ENCODE measurements at places on chromosomes 11 and 22.

DNA sequence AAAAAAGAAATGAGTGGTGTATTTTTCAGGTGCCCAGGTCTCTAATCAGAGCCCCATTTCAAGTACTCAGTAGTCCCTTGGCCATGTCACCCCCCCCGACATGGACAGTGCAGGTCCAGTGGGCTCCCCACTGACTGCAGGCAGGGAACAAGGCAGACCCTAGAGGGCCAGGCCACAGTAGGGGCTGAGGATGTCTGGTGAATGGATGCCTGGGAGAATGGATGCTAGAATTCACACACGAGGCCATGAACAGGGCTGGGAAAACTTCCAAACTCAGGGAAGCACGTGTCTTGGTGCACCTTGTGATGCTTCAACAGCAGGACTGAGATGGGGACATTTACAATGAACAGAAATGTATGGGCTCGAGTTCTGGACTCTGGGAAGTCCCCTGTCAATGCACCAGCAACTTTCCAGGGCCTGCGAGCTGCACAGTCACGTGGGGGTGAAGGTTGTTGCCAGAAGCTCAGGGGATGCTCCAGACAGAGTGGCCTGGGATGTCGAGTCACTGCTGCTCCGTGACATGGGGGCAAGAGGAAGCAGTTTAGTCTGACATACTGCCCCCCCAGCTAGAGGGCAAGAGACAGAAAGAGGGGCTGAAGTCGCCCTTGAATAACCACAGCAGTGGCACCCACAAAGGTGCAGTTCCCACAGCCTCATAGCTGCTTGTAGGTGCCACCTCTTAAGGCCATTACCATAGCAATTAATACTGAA lies 3.1 kb downstream of the APOBEC3G start:
- peak; percentile 42 for DNase-seq

DNA sequence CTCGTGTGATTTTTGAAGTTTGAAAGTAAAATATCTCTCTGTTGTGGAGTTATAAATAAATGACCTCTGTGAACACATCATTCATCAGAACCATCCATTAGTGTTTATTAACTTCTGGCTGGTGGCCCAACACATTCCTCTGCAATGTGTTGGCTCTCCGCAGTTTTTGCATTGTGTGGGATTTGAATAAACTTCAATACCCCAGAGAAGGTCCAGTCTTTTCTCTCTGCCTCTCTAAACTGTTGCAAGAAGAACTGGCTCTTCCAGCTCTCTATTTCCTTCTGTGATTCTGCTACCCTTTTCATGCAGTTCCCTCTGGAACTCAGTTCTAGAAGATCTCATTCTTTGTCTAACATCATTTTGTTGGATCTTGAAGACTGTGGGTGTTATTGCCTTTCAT lies 125.0 kb upstream of the ARHGAP42 start:
- peak; percentile 41 for DNase-seq

DNA sequence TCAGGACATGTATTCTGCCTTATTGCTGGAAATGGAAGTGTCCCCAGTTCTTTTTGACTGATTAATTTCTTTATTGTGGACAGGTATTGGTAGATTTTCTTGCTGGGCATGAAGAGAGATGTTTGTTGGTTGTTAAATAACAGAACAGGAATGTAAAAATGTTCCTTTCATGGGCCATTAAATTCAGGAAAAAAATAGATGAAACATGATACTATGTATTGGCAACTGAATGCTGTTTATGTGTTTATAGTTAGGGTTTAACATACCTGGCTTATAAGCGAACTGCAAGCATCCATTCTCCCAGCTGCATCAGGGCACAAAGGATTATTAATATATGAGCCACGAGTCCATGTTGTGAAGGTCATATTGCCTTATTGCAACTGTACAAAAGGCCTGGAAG lies 368.5 kb downstream of the NELL1 start:
- no peak for DNase-seq

DNA sequence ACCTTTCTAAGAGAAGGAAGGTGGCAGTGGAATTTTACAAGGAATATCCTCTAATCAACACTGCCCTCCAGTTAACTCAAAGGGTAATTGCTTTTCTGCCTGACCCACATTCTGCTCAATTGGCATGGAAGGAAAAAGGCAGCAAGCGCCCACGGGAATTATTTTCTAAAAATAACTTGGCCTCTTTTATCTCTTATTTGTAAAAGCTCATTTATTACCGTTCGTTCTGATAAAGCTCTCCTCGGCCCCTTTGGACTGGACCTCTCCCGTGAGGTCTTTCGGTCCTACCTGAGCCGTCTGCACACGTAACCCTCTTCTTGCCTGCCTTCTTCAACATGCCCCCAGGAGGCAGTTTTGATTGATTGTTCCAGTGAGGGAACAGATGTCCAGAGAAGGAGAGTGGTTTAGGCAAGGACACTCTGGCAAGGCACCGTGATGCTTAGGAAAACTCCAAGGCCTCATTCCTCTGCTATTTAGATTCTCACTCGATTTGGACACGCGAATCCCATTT lies 53.2 kb upstream of the CRTAM start:
- no peak for DNase-seq

- DNase-seq: peak; percentile 94
These were observed 14.1 kb downstream of the DCPS start for GRCh38 chr11:126317756-126318573.

DNA sequence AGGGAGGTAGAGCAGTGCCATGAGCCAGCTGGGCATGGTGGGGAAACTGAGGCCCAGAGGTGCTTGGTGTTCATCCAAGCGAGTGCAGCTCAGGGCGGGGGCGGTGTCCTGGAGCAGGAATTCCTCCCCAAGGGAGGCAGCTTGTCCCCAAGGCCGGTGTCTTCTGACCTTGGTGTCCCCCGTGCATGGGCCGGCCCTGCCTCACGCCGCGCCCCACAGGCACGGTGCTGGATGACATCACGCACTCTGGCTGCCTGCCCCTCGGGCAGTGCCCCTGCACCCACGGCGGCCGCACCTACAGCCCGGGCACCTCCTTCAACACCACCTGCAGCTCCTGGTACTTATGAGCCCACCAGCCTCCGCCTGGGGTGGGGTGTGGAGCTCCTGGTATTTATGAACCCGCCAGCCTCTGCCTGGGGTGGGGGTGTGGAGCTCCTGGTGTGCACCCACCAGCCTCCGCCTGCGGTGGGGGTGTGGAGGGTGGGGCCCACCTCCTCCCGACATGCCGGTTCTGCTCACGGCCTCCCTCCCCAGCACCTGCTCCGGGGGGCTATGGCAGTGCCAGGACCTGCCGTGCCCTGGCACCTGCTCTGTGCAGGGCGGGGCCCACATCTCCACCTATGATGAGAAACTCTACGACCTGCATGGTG lies 6.7 kb downstream of the MUC5B start:
- DNase-seq: no peak

- DNase-seq: no peak
These were observed 592.0 kb downstream of the SOX6 start for GRCh38 chr11:15764326-15764725.

DNA sequence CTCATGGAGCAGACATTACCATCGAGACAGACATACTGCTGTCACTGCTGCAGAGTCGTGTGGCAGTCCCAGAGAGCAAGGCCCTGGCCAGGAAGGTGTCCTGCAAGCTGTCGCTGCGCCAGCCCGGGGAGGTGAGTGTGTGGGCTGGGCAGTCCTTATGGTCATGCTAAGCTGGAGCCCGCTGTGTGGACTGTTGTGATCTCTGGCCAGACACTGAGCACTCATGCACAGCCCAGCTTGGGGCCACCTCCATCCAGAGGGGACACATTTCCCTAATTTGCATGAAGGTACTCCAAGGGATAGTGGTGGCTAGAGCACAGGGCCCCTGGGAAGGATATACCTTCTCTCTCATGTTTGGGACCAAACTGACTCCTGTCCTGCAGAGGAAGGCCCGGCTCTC lies 9.6 kb downstream of the ANKK1 start:
- DNase-seq: no peak

DNA sequence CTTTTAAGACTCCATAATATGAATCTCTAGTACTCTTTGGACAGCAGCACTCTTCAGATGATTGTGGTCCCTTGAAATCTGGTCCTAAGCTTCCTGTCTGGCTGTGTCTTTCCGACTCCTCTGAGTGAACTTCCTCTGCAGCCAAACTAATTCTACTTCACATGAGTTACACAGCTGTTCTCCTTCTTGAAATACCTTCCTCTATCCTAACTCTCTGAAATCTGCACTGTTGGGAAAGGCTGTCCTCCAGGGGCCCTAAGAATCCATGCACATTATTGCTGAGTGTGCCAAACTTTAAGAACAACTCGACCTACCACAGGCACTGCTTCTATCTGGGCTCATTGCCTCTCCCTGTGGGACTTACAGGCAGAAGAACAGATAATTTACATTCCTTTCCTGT lies 217.3 kb upstream of the ARHGAP42 start:
- peak; percentile 68 for DNase-seq

DNA sequence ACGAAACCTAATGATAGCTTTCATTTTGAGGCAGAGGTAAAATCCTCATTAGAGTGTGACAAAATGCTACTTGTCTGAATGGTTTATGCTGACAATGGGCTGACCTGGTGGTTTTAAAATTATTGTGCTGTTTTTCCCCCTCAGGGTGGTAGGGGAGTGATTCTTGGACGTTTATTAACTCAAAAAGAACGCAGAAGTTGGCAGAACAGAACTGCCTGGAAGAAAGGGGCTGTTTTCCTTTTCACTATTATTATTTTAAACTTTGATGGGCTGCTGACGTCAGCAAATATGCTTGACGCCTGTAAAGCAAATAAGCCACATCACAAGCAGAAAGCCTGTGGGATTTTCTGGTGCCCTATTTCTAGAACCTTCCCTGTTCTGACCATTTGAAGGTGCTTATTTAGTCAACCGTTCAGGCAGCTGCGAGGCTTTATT lies 4.0 kb downstream of the RASSF10 start:
- no peak for DNase-seq

DNA sequence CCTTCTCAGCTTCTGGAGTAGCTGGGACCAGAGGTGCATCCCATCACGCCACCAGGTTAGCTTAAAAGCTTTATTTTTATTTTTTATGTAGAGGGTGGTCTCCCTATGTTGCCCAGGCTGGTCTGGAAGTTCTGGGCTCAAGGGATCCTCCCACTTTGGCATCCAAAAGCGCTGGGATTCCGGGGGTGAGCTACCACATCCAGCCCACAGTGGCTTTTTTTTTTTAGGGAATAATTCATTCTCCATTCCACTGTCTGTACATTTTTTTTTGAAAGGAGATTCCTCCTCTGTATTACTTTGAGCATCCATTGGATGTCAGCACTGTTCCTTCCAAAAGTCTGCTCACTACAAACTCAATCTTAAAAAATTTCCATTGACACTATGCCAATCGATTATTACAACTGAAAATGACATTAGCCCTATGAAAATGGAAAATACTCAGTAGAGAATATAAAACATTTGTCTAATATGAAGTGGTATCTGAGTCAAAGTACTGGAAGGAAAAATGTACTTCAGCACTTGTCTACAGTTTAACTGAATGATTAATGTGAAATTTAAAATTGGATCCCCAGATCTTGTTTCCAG lies 1.3 kb upstream of the LPXN start:
- peak; percentile 53 for DNase-seq

DNA sequence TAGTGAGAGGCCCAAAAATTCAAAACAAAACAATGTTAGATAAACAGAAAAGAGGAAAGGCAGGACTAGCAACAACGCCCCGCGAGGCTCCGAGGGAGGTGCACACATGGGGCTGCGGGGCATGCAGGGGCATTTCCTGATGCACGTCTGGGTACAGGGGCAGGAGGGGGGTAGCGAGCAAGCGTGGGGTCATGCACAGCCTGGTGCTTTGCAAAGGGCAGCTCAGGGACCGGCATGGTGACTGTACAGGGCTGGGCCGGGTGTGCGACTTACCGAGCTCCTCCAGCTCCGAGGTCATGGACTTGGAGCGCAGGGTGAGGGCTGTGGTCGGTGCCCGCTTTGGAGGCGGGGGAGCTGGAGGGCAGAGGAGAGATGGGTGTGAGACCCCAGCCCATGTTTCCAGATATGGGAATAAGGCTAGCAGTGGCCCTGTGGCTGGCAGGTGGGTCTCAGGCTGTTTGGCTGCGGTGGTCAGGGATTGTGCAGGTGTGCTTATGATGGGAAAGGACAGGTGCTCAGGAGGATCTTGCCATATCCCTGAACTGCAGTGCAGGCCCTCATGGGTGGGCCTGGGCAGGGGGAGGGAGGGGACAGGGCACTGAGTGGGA lies 103.7 kb downstream of the CTTN start:
- DNase-seq: no peak

GRCh38 chr22:36865346-36865745 lies 4.5 kb downstream of the NCF4 start:
- DNase-seq: peak; percentile 20

- DNase-seq: peak; percentile 57
These were observed 517.3 kb downstream of the TBC1D22A start for GRCh38 chr22:47279746-47280145.

GRCh38 chr11:77776455-77776854 lies 44.1 kb downstream of the RSF1 start:
- DNase-seq: peak; percentile 36

GRCh38 chr11:41461057-41461681 lies 1.7 kb upstream of the LRRC4C start:
- peak; percentile 26 for DNase-seq

- no peak for DNase-seq
These were observed 13.2 kb upstream of the OSBPL5 start for GRCh38 chr11:3178349-3178748.

- DNase-seq: no peak
These were observed 9.6 kb downstream of the C11orf96 start for GRCh38 chr11:43952020-43952400.

DNA sequence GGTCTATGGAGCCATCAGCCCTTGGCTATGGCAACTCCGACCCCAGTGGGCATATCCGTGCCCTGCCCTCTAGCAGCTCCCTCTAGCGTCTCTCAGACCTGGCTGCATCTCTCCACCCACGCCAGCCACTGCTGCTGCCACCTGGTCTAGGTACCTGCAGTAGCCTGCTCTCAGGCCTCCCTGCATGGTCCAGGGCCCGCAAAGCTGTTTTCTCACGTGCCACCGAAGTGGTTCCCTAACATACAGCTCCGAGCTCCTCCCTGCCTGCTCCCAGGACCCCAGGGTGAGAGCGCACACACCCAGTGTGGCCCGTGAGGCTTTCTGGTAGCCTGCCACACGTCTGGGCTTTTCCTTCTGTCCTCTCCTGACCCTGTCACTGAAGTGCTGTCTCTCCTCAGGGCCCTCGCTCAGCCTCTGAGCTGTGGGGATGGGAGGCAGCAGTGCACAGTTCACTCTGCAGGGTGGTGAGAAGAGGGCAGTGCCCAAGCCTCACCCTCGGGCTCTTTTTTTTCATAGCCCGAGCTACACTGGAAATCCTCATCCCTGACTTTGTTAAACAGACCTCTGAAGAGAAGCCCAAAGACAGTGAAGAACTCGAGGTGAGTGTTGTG lies 14.3 kb downstream of the DGCR8 start:
- DNase-seq: no peak

- DNase-seq: no peak
These were observed 892.4 kb downstream of the KCNA4 start for GRCh38 chr11:29124470-29124869.

- no peak for DNase-seq
These were observed 18.2 kb downstream of the P2RY2 start for GRCh38 chr11:73236205-73236765.
